ENCODE measurements at places on chromosomes 7 and 10. TPM values are rescaled to one million over a fixed set of nuclear protein-coding genes. Genes with fewer than 3 reads are reported as not detected.
A peak's percentile ranks its signal among the peaks of the same experiment; 100 is the strongest.

TMEM140 gene
- total RNA-seq = 4.2 TPM

- no peaks in the 10 kb centered on the region for H3K36me3 ChIP-seq
- DNase-seq = no peak
- no peaks in the 10 kb centered on the region for H3K27me3 ChIP-seq
- H3K27ac ChIP-seq = no peak overlapping the region
- no peak overlapping the region for H3K4me3 ChIP-seq
Measured at GRCh38 chr7:110157631-110158362, 933.1 kb upstream of the LRRN3 start.

ZNF32 gene
- 17.1 TPM for total RNA-seq

DNA sequence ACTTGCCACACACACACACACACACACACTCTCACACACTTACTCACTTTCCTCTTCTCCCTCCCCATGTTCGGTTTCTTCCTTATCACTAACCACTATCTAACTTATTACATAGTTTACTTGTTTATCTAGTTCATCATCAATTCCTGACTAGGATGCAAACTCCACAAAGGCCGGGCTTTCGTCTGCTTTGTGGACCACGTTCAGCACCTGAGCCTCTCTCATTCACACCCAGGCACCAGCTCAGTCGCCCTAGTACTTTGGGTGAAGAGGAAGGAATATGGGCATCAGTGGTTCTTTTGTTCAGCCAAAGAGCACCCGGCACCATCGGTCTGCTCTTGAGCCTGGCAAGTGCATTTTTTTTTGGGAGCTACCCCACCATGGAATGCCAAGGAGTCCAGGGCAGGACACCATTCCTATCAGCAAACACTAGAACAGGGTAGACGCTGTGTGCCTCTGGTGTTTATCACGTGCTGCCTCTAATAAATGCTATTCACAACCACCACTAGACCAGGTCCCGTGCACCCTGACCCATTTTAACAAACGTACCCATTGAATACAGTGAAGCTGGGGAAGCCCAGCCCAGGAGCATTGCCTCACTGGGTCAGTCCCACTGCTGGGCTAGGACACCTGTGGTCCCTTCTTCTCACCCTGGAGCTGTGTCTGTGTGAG lies 2.2 kb downstream of the C10orf67 start:
- no peak for DNase-seq
- H3K27me3 ChIP-seq = no peaks in the 10 kb centered on the region
- no peak overlapping the region for H3K4me3 ChIP-seq
- peaks cover 38% of the 10 kb centered on the region for H3K4me1 ChIP-seq
- no peak overlapping the region for H3K27ac ChIP-seq
- H3K36me3 ChIP-seq = peaks cover 9% of the 10 kb centered on the region

GRCh38 chr7:33870120-33870519 lies 35.2 kb upstream of the BMPER start:
- peaks cover 46% of the 10 kb centered on the region for H3K27me3 ChIP-seq
- H3K36me3 ChIP-seq = no peaks in the 10 kb centered on the region
- DNase-seq = no peak
- H3K4me3 ChIP-seq = no peak overlapping the region
- no peaks in the 10 kb centered on the region for H3K4me1 ChIP-seq

DNA sequence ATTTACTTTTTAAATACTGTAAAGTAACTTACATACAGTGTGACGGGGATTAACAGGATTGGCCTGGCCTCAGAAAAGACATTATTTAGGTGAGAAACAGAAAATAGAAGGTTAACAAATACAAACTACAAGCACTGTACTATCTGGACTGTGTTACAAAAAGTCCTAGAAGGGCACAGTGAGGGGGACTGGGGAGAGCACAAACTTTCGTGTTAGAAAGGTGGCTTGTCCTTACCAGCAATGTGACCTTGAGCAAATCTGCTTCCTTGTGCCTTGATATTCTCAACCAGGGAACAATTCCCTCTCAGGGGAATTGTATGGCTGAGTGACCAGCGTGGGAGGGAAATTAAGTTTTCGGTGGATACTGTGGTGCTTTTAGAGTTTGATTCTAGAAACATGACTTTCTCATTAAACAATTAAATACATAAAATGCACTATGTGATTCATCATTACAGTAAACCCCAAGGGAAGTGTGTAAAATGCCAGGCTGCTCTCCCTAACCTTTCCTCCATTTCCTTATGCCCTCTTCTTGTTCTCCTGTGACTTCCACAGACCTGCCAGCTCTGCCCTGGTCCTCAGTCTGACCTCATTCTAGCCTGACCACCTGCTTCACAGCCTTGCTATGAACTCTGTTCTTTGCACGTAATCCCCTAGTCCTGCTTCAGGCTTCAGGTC lies 57.7 kb downstream of the OSBPL3 start:
- H3K27ac ChIP-seq = peak overlapping the region; percentile 67
- DNase-seq = no peak
- H3K27me3 ChIP-seq = no peaks in the 10 kb centered on the region
- peaks cover 71% of the 10 kb centered on the region for H3K4me1 ChIP-seq

DNA sequence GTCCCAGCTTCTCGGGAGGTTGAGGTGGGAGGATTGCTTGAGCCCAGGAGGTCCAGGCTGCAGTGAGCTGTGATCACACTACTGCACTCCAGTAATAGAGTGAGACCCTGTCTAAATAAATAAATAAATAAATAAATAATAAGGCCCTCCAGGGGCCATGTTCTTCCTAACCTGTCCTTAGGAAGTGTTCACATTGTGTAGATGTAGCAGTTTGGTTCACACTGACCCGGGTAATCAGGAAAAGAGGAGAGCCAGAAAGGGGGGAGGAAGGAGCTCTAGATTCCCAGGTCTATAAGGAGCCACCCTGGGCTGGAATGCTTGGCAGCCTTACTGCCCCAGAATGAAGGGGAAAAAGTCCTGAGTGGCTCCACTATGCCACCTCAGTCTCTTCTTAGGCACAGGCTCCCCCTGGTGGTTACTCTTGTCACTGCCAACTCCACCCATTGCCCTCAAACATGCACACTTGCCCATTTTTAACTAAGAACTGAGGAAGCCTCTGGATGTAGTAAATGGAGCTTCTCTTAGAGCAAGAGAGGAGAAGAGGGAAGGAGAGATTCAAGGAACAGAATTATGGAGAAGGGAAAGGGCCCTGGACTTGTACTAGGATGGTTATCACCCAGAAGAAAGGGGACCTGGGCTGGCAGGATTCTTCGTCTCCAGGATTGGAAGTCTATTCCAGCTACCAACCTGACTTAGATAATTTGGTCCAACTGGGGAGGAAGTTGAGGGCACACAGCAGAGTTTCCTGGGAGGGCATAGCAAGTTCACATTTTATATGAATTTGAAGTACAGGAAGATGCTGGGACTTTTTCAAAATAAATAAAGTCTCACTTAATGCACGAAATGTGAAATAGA lies 7.8 kb downstream of the HPS6 start:
- H3K4me3 ChIP-seq = no peak overlapping the region
- peak; percentile 80 for DNase-seq
- no peaks in the 10 kb centered on the region for H3K36me3 ChIP-seq
- H3K4me1 ChIP-seq = peaks cover 12% of the 10 kb centered on the region
- H3K27me3 ChIP-seq = peaks cover 24% of the 10 kb centered on the region

DNA sequence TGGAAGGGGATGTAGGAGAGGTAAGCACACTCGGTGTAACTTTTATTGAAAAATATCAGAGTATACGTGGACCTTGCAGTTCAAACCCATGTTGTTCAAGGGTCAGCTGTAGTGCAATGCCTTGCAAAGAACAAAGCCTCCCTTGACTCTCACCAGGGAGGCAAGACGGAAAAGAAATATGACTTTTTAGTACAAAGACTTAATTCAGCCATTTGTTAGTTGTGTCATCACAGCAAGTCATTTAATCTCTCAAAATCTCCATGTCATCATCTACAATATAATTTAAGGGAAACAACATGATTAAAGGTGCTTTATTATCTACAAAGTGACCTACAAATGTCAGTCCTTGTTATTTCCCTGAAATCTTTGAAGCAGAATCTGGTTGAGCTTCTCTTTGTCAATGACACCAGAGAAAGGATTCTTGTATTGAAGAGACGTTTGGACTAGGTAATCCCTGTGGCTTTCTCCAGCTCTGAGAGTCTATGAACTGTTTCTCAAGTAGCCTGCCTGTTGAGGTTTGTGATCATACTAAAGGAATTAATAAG lies 502.8 kb downstream of the REEP3 start:
- H3K36me3 ChIP-seq = no peaks in the 10 kb centered on the region
- no peak overlapping the region for H3K27ac ChIP-seq
- no peak for DNase-seq
- no peaks in the 10 kb centered on the region for H3K4me1 ChIP-seq
- H3K27me3 ChIP-seq = no peaks in the 10 kb centered on the region

- peaks cover 20% of the 10 kb centered on the region for H3K4me1 ChIP-seq
- DNase-seq = no peak
- H3K36me3 ChIP-seq = peaks cover 17% of the 10 kb centered on the region
- no peaks in the 10 kb centered on the region for H3K27me3 ChIP-seq
Measured at GRCh38 chr7:151630851-151631569, 111.3 kb upstream of the RHEB start.

DNA sequence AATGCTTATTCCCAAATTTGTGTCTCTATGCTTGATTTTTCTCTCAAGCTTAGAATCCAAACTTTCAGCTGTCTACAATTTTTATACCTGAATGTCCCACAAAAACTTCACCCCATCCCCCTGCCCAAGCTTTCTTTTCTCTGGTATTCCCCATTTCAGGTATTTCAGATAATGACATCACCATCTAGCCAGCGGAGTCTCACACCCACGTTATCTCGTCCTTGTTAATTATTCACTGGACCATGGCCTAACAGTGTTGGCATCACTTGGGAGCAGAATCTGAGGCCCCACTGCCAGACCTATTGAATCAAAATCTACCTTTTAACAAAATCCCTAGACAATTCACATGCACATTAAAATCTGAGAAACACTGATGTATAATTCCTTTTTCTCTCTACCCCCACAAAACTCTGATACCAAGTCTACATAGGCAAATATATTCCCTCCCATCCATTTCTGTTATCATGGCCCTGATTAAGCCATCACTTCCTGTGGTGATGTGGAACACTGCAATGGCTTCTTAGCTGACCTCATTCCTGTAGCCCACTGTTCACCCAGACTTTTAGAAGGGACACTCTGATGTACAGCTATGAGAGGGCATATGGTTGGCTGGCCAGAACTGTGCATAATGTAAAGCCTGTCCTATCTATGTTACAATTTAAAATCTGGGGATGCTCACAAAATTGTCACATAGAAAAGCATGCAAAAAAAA lies 31.4 kb downstream of the ZNF438 start:
- peak overlapping the region; percentile 69 for H3K27ac ChIP-seq
- H3K4me1 ChIP-seq = peaks cover 73% of the 10 kb centered on the region
- no peaks in the 10 kb centered on the region for H3K27me3 ChIP-seq

DNA sequence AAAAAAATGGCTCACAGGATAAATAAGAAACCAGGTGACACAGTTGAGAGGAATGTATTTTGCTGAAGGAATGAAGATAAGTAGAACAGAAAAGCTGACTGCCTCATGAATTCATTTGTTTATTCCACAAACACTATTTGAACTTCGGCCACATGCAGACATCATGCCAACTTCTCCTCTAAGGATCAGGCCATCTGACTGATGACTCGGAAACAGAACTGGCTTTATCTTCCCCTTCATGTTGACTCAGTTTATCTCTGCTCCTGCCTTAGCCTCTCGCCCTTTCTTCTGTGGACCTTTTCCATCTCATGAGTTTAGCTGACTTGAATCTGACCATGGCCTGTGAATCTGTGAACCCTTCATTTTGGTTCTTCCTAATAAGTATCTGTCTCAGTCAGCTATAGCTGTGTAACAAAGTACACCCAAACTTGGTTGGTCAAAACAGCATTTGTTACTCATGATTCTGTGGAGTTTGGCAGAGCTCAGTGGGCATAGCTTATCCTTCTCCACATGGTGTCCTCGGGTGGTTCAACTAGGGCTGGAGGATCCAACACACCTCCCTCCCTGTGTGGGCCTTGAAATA lies 44.0 kb upstream of the GRID1 start:
- peak overlapping the region; percentile 82 for H3K27ac ChIP-seq
- H3K27me3 ChIP-seq = no peaks in the 10 kb centered on the region
- peaks cover 12% of the 10 kb centered on the region for H3K36me3 ChIP-seq

- DNase-seq = no peak
- H3K4me1 ChIP-seq = peaks cover 69% of the 10 kb centered on the region
- H3K4me3 ChIP-seq = no peak overlapping the region
- H3K27me3 ChIP-seq = peaks cover 5% of the 10 kb centered on the region
Measured at GRCh38 chr7:87671-88070, 104.7 kb upstream of the FAM20C start.

GRCh38 chr10:126262233-126262838 lies 125.9 kb downstream of the ADAM12 start:
- H3K36me3 ChIP-seq = no peaks in the 10 kb centered on the region
- H3K27me3 ChIP-seq = peaks cover 56% of the 10 kb centered on the region
- DNase-seq = no peak
- no peaks in the 10 kb centered on the region for H3K4me1 ChIP-seq
- no peak overlapping the region for H3K27ac ChIP-seq

DNA sequence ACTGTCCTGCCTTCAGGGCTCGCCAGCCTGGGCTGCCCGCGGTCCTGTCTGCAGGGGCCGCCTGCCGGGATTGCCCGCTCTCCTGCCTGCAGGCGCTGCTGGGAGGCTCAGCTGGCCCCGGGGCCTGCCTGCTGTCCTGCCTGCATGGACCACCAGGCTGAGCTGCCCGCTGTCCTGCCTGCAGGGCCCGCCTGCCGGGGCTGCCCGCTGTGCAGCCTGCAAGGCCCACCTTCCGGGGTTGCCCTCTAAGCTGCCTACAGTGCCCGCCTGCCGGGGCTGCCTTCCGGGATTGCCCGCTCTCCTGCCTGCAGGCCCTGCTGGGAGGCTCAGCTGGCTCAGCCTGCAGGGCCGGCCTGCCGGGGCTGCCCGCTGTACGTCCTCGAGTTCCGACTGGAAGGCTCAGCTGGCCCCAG lies 164.4 kb downstream of the GLRX3 start:
- no peaks in the 10 kb centered on the region for H3K36me3 ChIP-seq
- no peaks in the 10 kb centered on the region for H3K4me1 ChIP-seq
- no peaks in the 10 kb centered on the region for H3K27me3 ChIP-seq

GPNMB gene
- 6.1 TPM for total RNA-seq

GRCh38 chr10:19941206-19941880 lies 125.1 kb downstream of the PLXDC2 start:
- DNase-seq = no peak
- no peak overlapping the region for H3K4me3 ChIP-seq
- no peaks in the 10 kb centered on the region for H3K36me3 ChIP-seq
- no peaks in the 10 kb centered on the region for H3K4me1 ChIP-seq
- no peak overlapping the region for H3K27ac ChIP-seq

GRCh38 chr7:96663457-96663856 lies 46.2 kb downstream of the SEM1 start:
- DNase-seq = no peak
- no peaks in the 10 kb centered on the region for H3K36me3 ChIP-seq
- H3K4me1 ChIP-seq = no peaks in the 10 kb centered on the region
- H3K27me3 ChIP-seq = no peaks in the 10 kb centered on the region
- no peak overlapping the region for H3K27ac ChIP-seq
